ENCODE measurements at places on chromosomes 6 and 20. TPM values are rescaled to one million over a fixed set of nuclear protein-coding genes. Genes with fewer than 3 reads are reported as not detected.

LINC00237 gene
- not detected for total RNA-seq

IGF2R gene
- 478 TPM for total RNA-seq

HTR1E gene
- not detected for total RNA-seq

TUBB1 gene
- not detected for total RNA-seq

SLC22A16 gene
- not detected for total RNA-seq

COL10A1 gene
- not detected for total RNA-seq

RAET1L gene
- total RNA-seq, result 9.3 TPM

ARMH2 gene
- total RNA-seq, result not detected

KHDC1 gene
- 0.68 TPM for total RNA-seq

BTN1A1 gene
- not detected for total RNA-seq

GABBR1 gene
- total RNA-seq, result 13.0 TPM
